Stimulated activated CD8-positive, alpha-beta memory T cell treated with anti-CD3 and anti-CD28 coated beads, Interleukin-15, amount 100 ng/mL, for 48 hours (primary cell): ENCODE measurements at places on chromosomes 1 and 21.

- DNase-seq, result no peak
Measured at GRCh38 chr1:181151378-181152326, 63.2 kb downstream of the IER5 start.

GRCh38 chr1:59143133-59143487, 153.8 kb upstream of the FGGY start:
- no peak for DNase-seq

DNA sequence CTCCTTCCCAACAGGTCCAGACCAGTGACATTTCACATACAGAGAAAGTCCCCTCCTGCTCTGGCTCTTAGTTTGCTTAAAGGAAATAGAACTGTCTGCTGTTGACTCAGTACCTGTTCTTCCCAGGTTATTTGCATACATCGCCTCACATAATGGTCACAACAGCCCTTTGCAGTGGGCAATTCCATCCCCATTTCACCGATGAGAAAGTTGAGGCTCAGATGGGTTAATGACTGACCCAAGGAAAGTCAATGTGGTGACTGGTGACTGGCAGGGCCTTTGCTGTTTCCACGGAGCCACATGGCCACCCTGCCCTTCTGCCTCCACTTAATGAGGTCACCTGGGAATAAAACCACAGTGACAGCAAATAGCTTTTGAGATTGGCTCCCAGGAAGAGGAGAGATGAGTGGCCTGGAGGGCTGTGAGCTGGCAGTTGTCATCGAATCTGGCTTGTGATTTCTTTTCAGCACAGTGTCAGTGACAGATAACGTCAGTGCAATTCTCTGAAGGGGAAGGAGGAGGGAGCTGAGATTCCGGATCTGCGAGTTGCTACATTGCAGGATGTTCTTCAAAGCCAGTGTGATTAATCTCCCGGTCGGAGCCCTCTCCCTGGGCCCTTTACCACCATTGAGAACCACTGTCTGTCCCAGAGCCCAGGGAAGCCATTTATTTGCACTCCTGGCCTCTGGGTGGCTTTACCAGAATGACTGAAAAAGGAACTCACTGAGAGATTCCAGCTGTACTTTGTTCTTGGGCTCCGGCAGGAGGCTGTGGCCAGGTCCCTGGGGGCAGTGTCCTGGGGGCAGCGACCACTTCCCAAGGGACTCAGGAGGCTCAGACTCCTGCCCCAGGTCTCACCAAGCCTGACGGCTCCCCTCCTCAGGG, 117.2 kb downstream of the CNIH3 start:
- DNase-seq, result no peak

DNA sequence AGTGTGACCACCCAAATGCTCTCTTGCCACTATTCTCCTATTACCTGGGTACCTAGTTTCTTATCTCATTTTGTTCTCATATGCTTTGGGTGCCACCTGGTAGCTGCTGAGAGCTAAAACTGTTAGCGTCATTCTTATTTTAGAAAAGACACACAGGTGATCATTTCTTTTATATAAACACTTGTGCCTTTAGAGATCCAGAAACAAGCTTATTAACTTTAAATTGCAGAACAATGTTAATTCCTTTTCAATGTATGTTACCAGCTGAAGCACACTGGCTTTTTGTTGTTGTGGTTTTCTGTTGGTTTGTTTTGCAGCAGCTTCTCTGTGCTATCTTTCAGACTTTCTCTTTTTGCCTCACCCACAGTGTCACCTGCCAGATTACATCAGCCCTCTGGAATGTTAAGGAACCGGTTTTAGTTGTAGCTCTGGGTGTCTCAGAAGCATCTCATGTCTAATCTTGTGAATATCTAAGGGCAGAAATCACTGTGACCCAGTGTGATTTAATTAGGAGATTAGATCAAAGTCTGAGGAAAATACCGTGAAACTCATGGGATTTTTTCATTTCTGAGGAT, 43.4 kb upstream of the SLC19A2 start:
- DNase-seq, result no peak

DNA sequence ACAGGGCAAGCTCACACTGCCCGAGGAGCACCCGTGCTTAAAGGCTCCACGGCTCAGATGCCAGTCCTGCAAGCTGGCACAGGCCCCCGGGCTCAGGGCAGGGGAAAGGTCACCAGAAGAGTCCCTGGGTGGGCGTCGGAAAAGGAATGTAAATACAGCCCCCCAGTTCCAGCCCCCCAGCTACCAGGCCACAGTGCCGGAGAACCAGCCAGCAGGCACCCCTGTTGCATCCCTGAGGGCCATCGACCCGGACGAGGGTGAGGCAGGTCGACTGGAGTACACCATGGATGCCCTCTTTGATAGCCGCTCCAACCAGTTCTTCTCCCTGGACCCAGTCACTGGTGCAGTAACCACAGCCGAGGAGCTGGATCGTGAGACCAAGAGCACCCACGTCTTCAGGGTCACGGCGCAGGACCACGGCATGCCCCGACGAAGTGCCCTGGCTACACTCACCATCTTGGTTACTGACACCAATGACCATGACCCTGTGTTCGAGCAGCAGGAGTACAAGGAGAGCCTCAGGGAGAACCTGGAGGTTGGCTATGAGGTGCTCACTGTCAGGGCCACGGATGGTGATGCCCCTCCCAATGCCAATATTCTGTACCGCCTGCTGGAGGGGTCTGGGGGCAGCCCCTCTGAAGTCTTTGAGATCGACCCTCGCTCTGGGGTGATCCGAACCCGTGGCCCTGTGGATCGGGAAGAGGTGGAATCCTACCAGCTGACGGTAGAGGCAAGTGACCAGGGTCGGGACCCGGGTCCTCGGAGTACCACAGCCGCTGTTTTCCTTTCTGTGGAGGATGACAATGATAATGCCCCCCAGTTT, 1.3 kb downstream of the CELSR2 start:
- no peak for DNase-seq

DNA sequence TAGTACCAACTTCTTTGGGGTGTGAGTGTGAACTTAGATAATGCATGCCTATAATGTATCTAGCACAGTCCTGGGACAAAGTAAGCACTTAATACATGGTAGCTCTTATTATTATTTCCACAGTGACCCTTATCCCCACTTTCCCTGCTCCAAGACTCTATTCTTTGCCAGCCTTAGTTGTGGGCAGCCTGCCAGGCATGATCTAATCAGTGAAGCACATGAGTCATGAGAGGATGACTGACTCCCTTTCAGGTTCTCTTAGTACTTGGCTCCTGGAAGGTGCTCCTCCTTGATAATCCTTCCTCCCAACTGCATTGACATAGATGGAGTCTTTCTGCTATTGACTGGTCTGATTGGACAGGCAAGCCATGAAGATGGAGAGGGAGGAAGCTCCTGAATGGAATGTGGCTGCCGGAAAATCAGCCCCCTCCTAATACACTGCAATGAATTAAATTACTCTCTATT, 17.4 kb upstream of the GNG12 start:
- DNase-seq, result no peak

DNA sequence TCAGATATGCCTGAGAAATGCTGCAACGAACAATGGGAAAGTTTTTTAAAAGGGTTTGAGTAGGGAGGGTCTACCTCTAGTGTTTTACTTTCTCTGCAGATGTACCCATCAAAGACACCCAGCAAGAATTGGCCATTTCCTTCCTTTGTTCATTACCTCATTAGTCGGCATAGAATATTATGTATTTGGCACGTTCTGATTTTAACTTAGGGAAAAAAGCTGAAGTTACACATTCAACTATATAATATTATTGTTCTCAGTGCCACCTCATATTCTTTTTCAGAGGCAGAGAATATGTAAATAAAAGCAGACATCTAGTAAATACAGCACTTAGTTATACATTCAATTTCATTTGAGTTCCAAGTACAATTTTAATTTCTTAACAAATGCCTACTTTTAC, 83.7 kb upstream of the PPP2R5A start:
- DNase-seq, result no peak

DNA sequence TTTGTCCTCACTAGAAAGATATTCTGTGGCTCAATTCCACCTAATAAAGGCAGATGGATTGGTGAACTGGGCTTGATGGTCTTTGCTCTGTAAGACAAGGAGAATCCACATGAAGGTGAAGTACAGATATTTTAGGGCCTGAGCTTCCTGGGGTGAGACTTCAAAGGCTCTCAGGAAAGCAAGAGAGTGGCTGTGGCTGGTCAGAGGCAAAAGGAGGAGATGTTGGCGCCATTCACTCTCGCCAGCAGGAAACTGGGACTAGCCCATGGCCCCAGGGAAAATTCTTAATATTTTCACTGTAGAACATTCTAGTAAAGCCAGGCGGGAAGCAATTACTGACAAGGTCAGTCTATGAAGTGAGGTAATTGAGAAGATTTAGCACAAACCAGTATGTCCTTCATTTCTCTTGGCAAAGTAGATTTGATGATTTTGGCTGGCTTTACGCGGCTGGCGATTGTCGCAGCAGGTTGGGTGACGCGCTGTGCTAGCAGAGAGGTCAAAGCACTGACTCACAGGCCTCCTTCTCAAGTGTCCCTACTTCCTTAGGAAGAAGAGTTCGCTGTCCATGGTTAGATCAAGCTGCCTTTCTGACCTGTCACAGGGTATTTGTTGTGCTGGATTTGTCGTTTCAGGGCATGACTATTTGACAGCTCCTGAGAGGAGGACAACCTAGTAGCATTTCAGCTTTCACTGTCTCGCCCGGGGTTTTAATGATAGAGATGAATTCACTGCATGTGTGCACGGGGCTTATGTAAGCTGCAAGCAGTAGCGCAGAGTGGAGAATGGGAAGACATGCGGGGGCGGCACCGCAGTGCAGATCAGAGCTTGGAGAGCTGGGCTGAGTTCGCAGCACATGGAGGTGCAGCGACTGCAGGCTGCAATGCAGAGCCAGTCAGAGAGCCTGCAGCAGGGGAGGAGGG, 32.7 kb downstream of the XCL1 start:
- no peak for DNase-seq

GRCh38 chr1:101452825-101453224, 216.0 kb downstream of the S1PR1 start:
- no peak for DNase-seq

GRCh38 chr1:209456878-209457277, 126.6 kb upstream of the CAMK1G start:
- no peak for DNase-seq

- no peak for DNase-seq
Measured at GRCh38 chr1:4668743-4669700, 14.6 kb downstream of the AJAP1 start.

- no peak for DNase-seq
Measured at GRCh38 chr1:49200738-49201137, 424.0 kb upstream of the BEND5 start.

- no peak for DNase-seq
Measured at GRCh38 chr1:162087574-162087973, 18.1 kb downstream of the NOS1AP start.

DNA sequence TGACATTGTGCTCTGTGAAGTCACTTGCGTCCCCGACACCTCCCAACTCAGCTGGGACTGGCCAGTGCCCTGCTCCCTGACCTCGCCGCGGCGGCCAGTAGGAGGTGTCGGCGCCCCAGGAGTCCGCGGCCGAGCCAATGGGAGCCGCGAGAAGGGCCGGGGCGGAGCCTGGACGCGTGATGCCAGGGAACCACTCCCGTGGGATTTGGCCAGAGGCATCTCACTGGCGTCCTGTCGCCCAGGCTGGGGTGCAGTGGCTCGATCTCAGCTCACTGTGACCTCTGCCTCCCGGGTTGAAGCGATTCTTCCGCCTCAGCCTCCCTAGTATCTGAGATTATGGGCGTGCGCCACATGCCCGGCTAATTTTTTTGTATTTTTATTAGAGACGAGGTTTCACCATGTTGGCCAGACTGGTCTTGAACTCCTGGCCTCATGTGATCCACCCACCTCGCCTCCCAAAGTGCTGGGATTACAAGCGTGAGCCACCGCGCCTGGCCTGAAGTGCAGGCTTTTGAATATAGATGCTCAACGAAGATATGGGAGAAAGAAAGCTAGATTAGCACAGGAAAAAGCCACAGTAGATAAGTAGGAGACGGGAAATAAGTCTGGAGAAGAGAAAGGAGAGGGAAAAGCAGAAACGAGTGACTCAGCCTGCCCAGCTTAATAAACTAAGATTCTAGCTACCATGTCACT, 38.0 kb downstream of the ZBTB8OS start:
- peak; percentile 58 for DNase-seq

DNA sequence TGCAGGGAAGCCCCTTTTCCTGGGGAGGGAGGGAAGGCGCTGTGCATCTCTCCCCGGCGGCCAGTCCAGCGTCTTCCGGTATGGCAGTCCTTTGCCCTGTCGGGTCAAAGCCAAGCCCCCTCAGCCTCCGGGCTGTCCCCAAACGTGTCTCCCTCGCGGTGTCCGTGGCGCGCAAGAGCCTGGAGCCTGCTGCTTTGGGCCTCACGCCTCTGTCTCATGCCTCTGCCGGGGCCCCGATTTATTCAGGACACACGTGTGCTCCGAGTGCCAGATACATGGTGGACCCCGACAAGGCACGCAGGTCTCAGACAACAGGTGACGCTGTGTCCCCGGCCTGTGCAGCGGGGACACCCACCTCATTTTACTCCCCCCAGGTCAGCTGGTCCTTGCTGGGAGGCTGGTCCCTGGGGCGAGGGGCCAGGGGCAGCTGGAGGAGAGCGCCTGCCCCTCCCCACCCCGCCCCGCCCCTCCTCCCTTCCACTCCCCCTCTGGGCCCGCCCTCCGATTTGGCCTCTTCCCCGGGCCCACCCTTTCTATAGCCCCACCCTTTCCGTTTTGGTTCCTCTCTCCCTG, 176.7 kb downstream of the CAMTA1 start:
- no peak for DNase-seq

DNA sequence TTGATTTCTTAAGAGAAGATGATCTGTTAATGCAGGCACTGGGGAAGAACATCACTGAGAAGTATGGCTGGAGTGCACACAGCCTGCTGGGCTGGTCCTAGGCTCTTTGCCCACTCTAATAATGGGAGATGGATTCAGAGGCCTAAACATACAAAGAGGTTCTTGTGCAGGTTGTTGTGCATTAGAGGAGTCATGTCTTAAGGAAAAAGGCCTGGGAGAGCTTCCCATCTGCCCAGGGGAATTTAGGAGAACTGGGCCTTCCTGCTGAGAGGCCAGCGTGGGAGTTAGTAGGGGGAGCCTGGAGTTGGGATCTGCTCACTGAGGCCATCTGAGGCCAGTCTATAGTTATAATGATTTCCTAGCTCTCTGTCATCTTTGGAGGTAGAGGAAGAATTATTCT, 126.7 kb downstream of the TLR5 start:
- DNase-seq, result no peak

GRCh38 chr1:23148084-23148483, 20.6 kb downstream of the LUZP1 start:
- no peak for DNase-seq

GRCh38 chr21:46518983-46519583, 60.4 kb downstream of the DIP2A start:
- no peak for DNase-seq

- no peak for DNase-seq
Measured at GRCh38 chr1:82778612-82779011, 977.9 kb downstream of the ADGRL2 start.

DNA sequence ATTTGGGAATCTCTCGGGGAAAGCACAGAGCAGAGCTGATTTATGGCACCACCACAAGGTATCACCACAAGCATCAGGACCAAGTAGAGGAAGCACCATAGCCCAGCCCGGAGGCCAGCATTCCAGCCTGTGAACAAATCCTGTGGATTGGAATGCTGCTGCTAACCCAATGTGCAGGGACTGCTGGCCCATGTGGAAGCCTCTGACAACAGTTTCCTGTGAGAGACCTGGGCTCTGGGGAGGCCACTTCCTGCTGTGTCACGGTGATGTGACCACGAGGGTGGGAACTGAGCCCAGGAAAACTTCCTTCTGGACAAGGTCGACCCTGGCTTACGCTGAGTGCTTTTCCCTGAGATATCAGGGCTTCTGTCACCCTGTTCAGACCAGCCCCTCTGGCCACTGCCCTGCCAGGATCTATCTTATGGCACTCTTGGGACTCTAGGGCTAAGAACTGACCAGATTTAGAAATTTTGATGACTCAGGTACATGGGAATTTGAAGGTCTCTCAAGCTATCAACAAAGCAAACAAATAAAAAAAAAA, 88.3 kb upstream of the NGF start:
- DNase-seq, result no peak
